ENCODE measurements at places on chromosomes 2 and 18. TPM values are rescaled to one million over a fixed set of nuclear protein-coding genes. Genes with fewer than 3 reads are reported as not detected.

- H3K36me3 ChIP-seq: no peaks in the 10 kb centered on the region
- peak overlapping the region; percentile 68 for H3K27ac ChIP-seq
- H3K4me3 ChIP-seq: no peak overlapping the region
- peaks cover 50% of the 10 kb centered on the region for H3K4me1 ChIP-seq
- H3K27me3 ChIP-seq: peaks cover 15% of the 10 kb centered on the region
These were observed 56.2 kb downstream of the EMILIN2 start for GRCh38 chr18:2903006-2903405.

Gene PAX8
- total RNA-seq: 2.3 TPM

- no peak overlapping the region for H3K27ac ChIP-seq
- no peaks in the 10 kb centered on the region for H3K36me3 ChIP-seq
- DNase-seq: peak; percentile 38
- H3K27me3 ChIP-seq: peaks cover 19% of the 10 kb centered on the region
- no peaks in the 10 kb centered on the region for H3K4me1 ChIP-seq
These were observed 13.3 kb downstream of the NEU4 start for GRCh38 chr2:241822264-241822623.

GRCh38 chr18:8341481-8342230 is 267.6 kb upstream of the RAB12 start:
- no peaks in the 10 kb centered on the region for H3K4me1 ChIP-seq
- no peak overlapping the region for H3K27ac ChIP-seq
- H3K36me3 ChIP-seq: no peaks in the 10 kb centered on the region
- no peaks in the 10 kb centered on the region for H3K27me3 ChIP-seq
- H3K4me3 ChIP-seq: no peak overlapping the region

Gene ASB18
- total RNA-seq: not detected

DNA sequence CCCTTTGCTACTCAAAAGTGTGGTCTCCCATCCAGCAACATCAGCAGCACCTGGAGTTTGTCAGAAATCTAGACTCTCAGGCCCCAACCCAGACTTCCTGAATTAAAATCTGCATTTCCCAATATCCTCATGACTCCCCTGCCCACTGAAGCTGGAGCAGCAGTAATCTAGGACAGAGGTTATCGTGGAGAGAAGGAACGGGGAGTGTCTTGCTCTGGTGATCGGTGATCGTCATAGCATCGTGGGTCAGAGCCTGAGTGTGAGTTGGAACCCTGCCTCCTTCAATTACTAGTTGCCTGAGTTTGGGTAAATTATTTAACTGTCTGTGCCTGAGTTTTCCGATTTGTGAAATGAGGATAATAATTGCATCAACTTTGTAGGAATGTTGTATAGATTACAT is 217.3 kb upstream of the ATP5MC3 start:
- H3K27ac ChIP-seq: no peak overlapping the region
- H3K4me1 ChIP-seq: no peaks in the 10 kb centered on the region
- H3K27me3 ChIP-seq: no peaks in the 10 kb centered on the region
- H3K4me3 ChIP-seq: no peak overlapping the region
- DNase-seq: no peak

Gene SAG
- not detected for total RNA-seq

Gene ANKRD62
- total RNA-seq: not detected

GRCh38 chr2:237495521-237496117 is 8.6 kb downstream of the MLPH start:
- no peak overlapping the region for H3K27ac ChIP-seq
- H3K27me3 ChIP-seq: no peaks in the 10 kb centered on the region

GRCh38 chr2:62194558-62195420 is 1.1 kb upstream of the B3GNT2 start:
- no peaks in the 10 kb centered on the region for H3K36me3 ChIP-seq
- no peaks in the 10 kb centered on the region for H3K27me3 ChIP-seq
- peak overlapping the region; percentile 99 for H3K4me3 ChIP-seq
- H3K4me1 ChIP-seq: peaks cover 34% of the 10 kb centered on the region
- H3K27ac ChIP-seq: peak overlapping the region; percentile 97

Gene BAZ2B
- 61.7 TPM for total RNA-seq

GRCh38 chr2:180442860-180443644 is 436.0 kb upstream of the CWC22 start:
- H3K4me1 ChIP-seq: no peaks in the 10 kb centered on the region
- H3K36me3 ChIP-seq: no peaks in the 10 kb centered on the region
- no peak for DNase-seq
- no peaks in the 10 kb centered on the region for H3K27me3 ChIP-seq
- no peak overlapping the region for H3K27ac ChIP-seq
- H3K4me3 ChIP-seq: no peak overlapping the region

- no peak for DNase-seq
- H3K36me3 ChIP-seq: no peaks in the 10 kb centered on the region
- no peak overlapping the region for H3K4me3 ChIP-seq
- no peaks in the 10 kb centered on the region for H3K27me3 ChIP-seq
These were observed 889.1 kb upstream of the GCFC2 start for GRCh38 chr2:76599732-76600368.

Gene FBXO36
- total RNA-seq: 8.4 TPM

GRCh38 chr2:32942793-32943485 is 3.8 kb upstream of the LTBP1 start:
- H3K27me3 ChIP-seq: no peaks in the 10 kb centered on the region
- no peak overlapping the region for H3K4me3 ChIP-seq
- H3K4me1 ChIP-seq: peaks cover 9% of the 10 kb centered on the region
- no peak overlapping the region for H3K27ac ChIP-seq

- no peaks in the 10 kb centered on the region for H3K27me3 ChIP-seq
- peaks cover 2% of the 10 kb centered on the region for H3K36me3 ChIP-seq
- no peak for DNase-seq
These were observed 12.4 kb upstream of the FAM228A start for GRCh38 chr2:24162494-24162893.

GRCh38 chr18:62880034-62880433 is 164.7 kb downstream of the PHLPP1 start:
- DNase-seq: no peak
- H3K4me3 ChIP-seq: no peak overlapping the region
- H3K36me3 ChIP-seq: no peaks in the 10 kb centered on the region
- H3K27me3 ChIP-seq: no peaks in the 10 kb centered on the region
- H3K4me1 ChIP-seq: peaks cover 24% of the 10 kb centered on the region
- no peak overlapping the region for H3K27ac ChIP-seq

DNA sequence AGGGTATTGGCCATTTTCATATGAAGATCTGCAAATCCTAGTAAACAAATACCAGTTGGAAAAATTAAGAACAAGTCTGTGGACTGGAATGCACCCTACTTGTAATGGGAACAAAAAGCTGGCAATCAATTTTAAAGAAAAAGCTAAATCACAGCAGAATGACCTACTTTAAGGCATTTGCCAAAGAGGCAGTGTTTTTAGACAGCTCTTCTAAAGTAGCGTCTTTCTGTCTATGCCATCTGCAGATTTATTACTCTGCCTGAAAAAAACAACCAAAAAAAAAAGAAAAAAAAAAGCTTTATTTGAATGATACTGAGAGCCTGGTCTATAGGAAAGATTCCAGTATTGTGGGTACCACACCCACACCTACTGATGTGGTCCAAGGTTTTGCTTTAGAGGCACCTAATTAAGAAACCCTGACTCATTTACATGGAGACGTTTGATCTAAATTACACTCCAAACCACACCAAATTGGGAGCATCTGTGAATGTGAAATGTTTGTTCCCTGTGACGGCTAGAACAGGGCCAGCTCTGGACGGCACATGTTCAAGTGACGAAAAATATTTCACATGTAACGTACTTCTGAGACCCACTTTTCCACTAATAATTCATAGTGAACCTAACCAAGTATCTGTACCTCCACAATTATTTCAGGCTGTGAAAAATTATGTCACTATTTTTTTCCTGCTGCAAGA is 597.1 kb downstream of the ARHGAP15 start:
- H3K36me3 ChIP-seq: no peaks in the 10 kb centered on the region
- no peaks in the 10 kb centered on the region for H3K4me1 ChIP-seq
- no peak overlapping the region for H3K27ac ChIP-seq
- no peak overlapping the region for H3K4me3 ChIP-seq
- no peak for DNase-seq

- no peaks in the 10 kb centered on the region for H3K4me1 ChIP-seq
- no peaks in the 10 kb centered on the region for H3K36me3 ChIP-seq
- no peak overlapping the region for H3K4me3 ChIP-seq
- DNase-seq: no peak
- H3K27me3 ChIP-seq: no peaks in the 10 kb centered on the region
These were observed 222.8 kb upstream of the CDH7 start for GRCh38 chr18:65527879-65528633.

DNA sequence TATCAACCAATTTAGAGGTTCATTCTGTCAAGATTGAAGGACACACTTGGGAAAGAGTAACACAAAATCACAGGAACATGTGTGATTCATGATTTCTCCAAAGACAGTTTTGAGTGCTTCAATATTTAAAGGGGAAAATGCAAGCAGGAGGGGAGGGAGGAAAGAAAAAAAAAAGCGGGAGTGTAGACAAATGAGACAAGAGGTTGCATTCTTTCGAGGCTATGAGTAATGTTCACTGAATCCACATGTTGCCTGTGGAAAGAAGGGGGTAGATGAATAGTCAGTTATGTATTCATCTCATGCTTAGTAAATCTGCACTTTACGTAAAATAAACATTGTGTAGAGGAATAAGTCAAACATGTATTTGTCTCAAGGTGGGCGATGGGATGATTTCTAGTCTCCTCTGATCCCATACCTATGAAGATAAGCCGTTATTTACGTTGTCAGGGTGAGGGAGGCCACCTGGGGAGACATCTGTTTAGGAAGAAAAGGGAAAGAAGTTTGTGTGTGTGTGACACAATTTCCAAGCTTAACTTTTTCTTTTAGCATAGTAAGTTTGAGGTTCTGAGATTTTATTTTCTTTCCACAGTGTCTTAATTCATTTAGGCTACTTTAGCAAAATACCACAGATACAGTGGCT is 211.0 kb upstream of the ZC3H15 start:
- no peaks in the 10 kb centered on the region for H3K36me3 ChIP-seq
- H3K4me3 ChIP-seq: no peak overlapping the region
- H3K27ac ChIP-seq: no peak overlapping the region
- DNase-seq: no peak

- H3K27me3 ChIP-seq: no peaks in the 10 kb centered on the region
- no peak for DNase-seq
- H3K4me1 ChIP-seq: no peaks in the 10 kb centered on the region
- H3K4me3 ChIP-seq: no peak overlapping the region
These were observed 102.6 kb upstream of the DLX2 start for GRCh38 chr2:172205292-172205691.

GRCh38 chr2:65193446-65193845 is 34.2 kb upstream of the ACTR2 start:
- H3K27me3 ChIP-seq: no peaks in the 10 kb centered on the region
- no peak overlapping the region for H3K27ac ChIP-seq
- H3K4me1 ChIP-seq: no peaks in the 10 kb centered on the region

Gene MTCL1
- 7.0 TPM for total RNA-seq

Gene C2orf15
- total RNA-seq: 4.6 TPM

DNA sequence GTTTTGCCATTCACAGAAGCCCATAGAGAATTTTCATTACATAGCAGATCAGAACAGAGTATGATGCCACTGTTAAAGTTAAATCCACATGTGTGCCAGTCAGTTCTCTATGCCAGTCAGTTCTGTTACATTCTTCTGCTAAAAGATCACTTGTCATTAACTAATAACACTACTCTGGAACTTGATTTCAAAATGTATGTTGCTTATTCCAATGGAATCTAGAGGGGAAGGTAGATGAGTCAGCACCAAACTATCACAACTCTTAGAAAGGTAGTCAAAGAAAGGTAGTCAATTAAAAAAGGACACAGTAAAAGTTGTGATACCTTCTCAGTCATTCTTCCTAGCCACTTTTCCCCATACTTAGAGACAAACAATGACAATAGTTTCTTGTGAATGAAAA is 1214.4 kb downstream of the LRP1B start:
- H3K27me3 ChIP-seq: no peaks in the 10 kb centered on the region
- no peak overlapping the region for H3K27ac ChIP-seq
- no peak for DNase-seq
- no peak overlapping the region for H3K4me3 ChIP-seq
- H3K4me1 ChIP-seq: no peaks in the 10 kb centered on the region

Gene SLC19A3
- 8.1 TPM for total RNA-seq

Gene KCNG2
- total RNA-seq: not detected

GRCh38 chr2:74109551-74109950 is 38.2 kb downstream of the BOLA3 start:
- no peak for DNase-seq
- no peaks in the 10 kb centered on the region for H3K4me1 ChIP-seq
- H3K27me3 ChIP-seq: no peaks in the 10 kb centered on the region
- no peak overlapping the region for H3K27ac ChIP-seq
- H3K4me3 ChIP-seq: no peak overlapping the region

GRCh38 chr2:234957834-234958135 is 6.0 kb downstream of the SH3BP4 start:
- H3K27ac ChIP-seq: no peak overlapping the region
- no peaks in the 10 kb centered on the region for H3K36me3 ChIP-seq
- peak; percentile 26 for DNase-seq
- H3K27me3 ChIP-seq: no peaks in the 10 kb centered on the region
- peaks cover 38% of the 10 kb centered on the region for H3K4me1 ChIP-seq
- no peak overlapping the region for H3K4me3 ChIP-seq

DNA sequence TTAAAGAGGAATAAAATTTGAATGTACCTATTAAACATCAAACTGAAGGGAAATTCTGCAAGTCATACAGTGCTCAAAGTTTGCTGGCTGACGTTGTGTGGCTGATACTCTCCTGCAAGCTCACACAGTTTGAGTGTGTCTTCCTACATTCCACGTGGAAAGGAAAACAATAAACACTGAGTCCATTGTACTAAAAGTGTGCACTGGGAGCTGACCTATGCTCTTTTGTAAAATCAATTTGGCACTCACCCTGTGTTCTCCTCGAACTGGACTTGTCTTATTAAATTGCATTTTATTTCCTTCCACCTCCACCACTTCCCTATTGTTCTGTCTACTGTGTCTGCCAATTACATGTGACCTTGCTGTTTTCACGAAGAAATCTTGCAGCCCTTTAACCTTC is 458.0 kb downstream of the CPS1 start:
- H3K27me3 ChIP-seq: no peaks in the 10 kb centered on the region
- H3K4me1 ChIP-seq: no peaks in the 10 kb centered on the region
- no peak overlapping the region for H3K4me3 ChIP-seq
- no peak for DNase-seq

Gene FIGN
- total RNA-seq: 1.6 TPM

GRCh38 chr2:62504657-62505056 is 1.3 kb downstream of the TMEM17 start:
- H3K27me3 ChIP-seq: no peaks in the 10 kb centered on the region
- H3K27ac ChIP-seq: peak overlapping the region; percentile 92
- DNase-seq: no peak
- peaks cover 15% of the 10 kb centered on the region for H3K4me1 ChIP-seq
- peaks cover 10% of the 10 kb centered on the region for H3K36me3 ChIP-seq
- H3K4me3 ChIP-seq: no peak overlapping the region

- DNase-seq: no peak
- no peaks in the 10 kb centered on the region for H3K27me3 ChIP-seq
- H3K27ac ChIP-seq: no peak overlapping the region
- H3K36me3 ChIP-seq: no peaks in the 10 kb centered on the region
- no peak overlapping the region for H3K4me3 ChIP-seq
- H3K4me1 ChIP-seq: no peaks in the 10 kb centered on the region
These were observed 330.9 kb downstream of the DCC start for GRCh38 chr18:52670896-52671295.

GRCh38 chr2:229815858-229816257 is 101.5 kb upstream of the DNER start:
- peaks cover 53% of the 10 kb centered on the region for H3K36me3 ChIP-seq
- no peaks in the 10 kb centered on the region for H3K27me3 ChIP-seq
- H3K27ac ChIP-seq: no peak overlapping the region
- DNase-seq: no peak
- no peak overlapping the region for H3K4me3 ChIP-seq
- H3K4me1 ChIP-seq: no peaks in the 10 kb centered on the region

Data from suprapubic skin (tissue), 4 donors.